ENCODE measurements at places on chromosomes 1 and 21.

DNA sequence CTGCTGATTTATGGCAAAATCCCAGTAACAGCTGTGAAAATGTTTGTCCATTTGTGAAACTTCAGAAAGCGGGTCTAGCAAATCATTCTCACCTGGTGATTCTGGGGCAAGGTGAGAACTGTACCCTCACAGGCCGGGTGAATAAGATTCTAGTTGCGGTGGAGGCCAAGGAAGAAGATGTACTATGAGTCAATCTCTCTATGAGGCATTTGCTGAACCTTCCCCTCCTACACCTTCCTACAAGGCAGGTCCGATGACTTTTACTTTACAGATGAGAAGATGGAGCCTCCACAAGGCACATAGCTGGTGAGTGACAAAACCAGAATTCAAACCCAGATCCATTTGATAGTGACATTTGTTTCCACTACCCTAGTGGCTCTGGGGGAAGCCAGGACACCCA, 72.7 kb downstream of the BACH1 start:
- no peak for DNase-seq

DNA sequence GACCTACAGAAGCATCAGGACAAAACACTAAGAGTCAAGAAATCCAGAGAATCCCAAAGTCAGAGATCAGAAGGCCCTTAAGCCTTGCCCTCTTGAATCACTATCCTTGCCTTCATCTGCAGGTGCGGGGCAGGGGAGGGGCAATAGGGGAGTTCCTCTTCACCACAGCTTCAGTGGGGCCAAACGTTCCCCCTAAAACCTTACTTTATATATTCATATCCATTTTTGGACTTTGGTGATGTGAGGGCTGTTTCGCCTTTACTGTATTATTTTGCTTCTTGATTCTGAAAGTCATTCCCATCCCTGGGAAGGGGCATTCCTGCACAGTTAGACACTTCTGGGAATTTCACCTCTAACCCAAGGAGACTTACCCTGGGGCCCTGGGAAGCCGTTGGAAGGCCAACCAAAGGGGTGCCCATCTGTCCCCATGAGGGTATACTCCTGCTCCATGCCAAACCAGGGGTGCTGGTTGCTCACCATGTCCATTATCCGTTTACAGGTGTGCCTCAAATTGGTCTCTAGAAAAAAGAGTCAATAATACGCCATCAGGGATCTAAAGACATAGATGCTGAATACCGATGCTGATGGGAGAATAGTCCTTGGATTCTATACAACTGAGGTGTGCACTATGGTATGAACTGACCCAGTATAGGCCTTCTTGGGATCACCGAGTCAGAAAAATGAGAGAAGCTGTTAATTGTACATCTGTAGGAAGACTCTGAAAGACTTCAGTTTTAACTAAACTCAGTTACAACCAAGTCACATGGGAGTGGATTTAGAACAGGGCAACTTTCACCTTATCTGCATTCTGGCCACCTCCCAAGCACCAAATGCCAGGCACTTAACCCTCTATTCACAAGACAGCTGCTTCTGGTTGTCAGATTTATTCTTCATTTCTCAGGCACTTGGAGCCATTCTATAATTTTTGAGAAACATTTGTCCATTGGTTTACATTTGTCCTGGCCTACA, 5.4 kb downstream of the GLUL start:
- DNase-seq, result no peak

DNA sequence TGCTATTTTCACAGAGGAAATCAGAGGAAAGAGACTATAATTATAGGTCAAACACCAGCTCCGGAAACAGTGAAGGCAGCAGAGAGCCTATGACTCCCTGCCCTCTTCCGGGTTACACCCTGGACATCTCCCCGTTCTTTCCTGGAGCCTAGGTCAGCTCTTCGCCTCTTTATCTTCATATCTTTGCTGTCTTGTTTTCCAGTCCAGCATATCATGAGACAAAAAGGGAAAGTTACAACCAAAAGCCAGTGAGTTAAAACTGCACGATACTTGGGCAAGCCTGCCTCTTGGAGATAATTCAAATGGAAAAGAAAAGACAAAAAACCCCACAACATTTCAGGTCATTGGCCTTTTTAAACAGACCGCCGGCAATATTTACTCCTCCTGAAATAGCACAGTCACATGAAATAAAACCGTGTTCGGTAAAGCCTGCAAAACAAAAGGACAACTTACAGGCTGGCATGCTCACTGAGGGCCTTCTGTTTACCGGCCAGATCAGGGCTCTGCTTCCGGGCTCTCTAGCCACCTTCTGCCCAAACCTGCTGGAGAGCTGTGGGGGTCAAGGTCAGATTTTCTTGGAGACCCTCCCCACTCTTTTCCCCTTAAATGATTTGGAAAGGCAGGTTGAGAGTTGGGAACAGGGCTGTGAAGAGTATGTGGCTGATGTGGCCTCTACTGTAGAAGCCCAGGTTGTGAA, 42.8 kb upstream of the PPP2R5A start:
- no peak for DNase-seq

DNA sequence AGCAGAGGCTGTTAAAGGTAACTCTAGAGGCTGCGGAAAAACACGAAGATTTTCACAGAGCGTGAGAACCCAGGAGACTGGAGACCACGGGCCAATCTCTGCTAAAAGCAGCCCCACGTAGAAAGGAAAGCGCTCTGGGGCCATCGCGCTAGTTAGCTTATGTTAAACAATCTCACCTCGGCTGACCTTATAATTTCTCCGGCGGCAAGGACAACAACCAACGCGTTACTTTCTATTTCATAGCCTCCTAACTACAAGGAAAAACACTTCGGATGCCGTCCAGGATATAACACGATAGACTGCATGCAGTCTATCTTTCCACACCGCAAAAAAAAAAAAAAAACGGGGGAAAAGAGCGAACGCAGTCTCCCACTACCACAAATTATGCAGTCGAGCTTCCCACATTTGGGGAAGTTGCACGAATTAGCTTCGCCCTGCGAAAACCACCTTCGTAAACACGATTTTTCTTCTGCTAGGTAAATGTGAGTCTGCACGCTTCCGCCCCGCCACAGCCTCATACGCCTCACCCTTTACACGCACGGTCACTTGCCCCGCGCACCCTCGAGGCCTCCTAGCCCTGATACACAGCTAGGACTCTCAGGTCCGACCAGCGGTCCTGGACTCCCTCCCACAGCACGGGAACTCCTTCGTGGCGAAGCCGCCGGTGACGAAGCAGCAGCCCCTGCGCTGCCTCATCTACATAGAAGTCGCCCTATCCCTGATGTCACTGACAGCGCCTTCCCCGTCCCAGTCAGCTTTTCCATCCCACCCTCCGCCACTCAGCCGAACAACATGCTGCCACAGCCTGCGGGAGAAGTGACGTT, 87.8 kb downstream of the PRKAB2 start:
- DNase-seq, result no peak

DNA sequence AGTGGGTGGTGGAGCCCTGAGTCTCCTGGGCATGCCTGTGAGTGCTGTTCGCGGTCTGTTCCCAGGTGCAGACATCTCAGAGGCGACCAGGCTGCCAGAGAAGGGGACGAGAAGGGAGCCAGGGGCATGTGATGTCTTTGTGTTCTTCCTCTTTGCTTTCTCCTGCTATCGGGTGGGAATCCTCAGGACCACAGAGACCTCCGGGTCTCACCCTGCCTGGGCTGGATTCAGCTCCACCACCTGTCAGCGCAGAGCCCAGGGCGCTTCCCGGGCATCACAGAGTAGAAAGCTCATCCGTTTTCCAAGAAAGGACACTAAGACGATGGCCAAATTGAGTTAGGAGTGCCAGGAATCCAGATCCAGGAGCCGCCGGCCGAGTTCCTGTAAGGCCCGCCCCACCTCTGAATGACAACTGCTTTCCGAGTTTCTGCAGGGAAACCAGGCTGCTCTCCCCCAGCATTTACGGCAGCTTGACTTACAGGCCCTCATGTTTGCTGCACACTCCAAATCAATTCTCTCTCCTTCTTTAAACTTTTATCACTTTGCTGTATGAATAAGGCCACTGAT, 130.8 kb downstream of the CAMTA1 start:
- no peak for DNase-seq

DNA sequence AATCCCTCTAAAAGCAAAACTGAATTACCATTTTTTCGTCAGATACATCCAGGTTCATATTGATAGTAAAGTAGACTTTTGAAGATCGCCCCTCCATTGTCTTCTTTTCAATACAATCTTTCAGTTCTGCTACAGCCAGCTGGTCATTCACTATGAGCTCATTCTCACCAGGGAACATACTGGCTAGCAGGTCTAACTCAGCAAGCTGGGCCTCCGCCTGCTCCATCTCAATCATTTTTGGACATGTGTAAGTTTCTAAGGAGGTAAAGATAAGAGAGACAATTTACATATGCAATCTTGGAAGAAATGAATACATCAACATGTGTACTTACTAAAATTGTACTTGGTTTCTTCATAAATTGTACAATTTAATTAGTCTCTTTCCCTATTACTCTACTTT, 10.8 kb downstream of the RWDD2B start:
- DNase-seq, result no peak

DNA sequence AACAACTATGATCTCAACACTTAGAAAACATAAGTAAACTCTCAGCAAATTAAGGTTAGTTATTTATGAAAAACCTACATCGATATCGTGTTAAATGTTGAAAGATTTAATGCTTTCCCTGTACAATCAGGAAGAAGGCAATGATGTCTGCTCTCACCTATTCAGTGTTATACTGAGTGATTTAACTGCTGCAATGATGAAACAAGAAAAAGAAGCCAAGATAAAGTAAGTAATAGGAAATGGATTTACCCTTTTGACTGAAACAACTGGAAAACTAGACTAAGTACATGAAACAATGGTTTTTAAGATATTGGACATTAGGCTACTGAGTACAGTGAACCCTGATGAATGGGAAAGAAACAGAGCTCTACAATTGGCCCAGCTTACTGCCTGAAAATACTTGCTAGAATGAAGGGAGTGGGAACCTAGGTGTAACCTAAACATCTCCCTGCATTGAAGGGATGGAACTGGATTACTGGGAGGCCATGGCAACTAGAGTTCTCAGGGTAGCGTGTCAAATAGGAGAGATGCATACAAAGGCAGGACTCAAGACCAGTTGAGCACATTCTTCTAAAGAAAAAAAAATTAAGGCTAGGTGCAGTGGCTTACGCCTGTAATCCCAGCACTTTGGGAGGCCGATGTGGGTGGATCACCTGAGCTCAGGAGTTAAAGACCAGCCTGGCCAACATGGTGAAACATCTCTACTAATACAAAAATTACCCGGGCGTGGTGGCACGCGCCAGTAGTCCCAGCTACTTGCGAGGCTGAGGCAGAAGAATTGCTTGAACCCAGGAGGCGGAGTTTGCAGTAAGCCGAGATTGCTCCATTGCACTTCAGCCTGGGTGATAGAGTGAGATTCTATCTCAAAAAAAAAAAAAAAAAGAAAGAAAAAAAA, 37.3 kb downstream of the SNRPE start:
- no peak for DNase-seq

GRCh38 chr1:162856260-162856659, 4.7 kb downstream of the CCDC190 start:
- DNase-seq, result no peak

DNA sequence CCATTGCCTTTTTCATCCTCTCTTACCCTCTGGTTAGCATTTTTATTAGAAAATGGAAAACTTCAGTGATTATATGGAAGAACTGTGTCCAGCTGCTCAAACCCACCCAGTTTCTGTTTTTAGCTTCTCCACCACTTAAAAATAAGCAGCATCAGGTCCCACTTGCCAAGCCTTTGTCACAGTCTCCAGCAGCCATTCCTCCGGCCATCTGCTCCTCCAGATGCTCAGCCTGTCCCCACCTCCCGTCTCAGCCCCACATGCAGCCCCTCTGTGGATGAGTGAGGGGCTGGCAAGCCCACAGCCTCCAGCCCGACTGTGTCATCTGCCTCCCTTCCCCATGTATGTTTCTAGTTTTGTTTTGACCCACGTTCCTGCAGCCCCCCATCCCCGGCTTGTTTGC, 289.7 kb downstream of the HHAT start:
- no peak for DNase-seq

- DNase-seq, result no peak
These were observed 40.7 kb upstream of the NTPCR start for GRCh38 chr1:232909752-232910151.

Measured in cortex of kidney (tissue), 1 donor.